ENCODE measurements at places on chromosomes 11 and 22.

DNA sequence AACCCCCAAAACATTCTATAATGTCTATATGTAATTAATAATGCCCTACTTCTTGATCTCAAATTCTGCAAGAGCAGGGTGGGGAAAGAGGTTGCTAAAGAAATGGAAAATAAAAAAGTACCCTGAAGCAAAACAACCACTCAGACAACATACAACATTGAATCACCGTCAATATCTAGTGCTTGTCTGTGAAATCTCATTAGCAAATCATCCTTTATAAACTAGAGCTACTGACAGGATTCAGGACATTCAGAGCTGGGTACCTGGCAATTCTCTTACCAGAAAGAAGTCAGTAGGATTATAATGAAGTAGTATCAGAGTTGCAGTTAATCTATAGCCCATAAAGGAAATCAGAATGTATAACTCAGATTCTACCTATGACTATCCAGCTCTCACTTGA, 143.2 kb downstream of the CADM1 start:
- no peak for DNase-seq

DNA sequence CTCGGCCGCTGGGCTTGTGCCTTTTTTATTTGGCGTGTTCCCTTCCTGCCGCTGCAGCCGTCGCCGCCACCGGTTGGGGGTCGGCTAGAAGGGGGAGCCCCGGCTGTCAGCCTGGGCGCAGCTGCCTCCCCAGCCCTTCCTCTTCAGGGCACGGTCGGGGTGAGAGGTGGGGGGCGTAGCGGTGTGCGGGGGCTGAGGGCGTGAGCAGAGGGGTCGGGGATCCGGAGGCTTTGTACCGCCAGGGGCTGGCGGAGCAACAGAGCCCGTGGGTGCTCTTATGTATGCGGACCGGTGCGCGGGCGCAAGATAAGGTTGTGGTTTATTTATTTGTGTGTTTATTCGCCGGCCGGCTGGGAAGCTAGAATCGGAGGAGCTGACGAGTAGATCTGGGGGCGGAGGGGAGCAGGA, 477 bp downstream of the ZBTB16 start:
- DNase-seq, result no peak

- no peak for DNase-seq
These were observed 275.8 kb upstream of the SESN3 start for GRCh38 chr11:95506777-95507176.

GRCh38 chr11:118435290-118435892, 901 bp upstream of the KMT2A start:
- peak; percentile 72 for DNase-seq

- no peak for DNase-seq
These were observed 465.5 kb downstream of the INSC start for GRCh38 chr11:15580056-15580774.

GRCh38 chr22:37079158-37079557, 27.6 kb downstream of the KCTD17 start:
- DNase-seq, result no peak

DNA sequence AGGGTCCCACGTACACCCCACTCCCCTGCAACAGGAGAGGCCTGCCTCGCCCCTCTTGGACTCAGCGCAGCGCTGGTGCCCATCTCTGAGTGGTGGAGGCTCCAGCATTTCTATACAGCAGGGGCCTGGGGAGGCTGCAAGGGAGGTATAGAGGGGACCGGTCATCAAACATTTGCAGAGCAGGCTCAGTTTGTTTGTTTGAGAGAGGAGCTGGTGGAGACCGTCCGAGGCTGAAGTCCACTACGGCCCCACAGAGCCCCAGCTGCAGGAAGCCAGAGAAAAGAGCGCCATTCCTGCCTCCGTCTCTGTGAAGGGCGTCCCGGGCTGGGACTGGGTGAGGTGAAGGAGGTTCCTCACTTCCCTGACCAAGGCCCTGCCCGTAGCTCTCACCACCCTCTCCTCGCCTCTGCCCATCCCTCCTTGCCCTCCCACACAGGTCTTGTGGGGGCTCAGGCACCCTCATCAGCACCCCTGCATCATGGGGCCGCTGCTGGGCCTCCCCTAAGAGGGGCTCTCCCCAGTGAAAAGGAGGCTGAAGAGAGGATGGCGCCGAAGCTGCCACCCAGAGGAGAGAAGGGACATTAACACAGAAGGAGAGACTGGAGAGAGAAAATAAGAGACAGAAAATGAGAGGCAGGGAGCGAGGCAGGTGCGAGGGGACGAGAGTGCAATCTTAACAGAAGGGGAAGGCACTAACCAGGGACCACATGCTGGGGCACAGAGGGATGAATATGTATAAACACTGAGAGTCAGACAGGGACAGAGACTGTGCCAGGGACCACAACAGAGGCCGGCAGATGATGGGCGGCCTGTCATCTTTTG, 24.5 kb downstream of the RPUSD4 start:
- no peak for DNase-seq

GRCh38 chr11:11567936-11568650, 53.7 kb downstream of the GALNT18 start:
- no peak for DNase-seq

DNA sequence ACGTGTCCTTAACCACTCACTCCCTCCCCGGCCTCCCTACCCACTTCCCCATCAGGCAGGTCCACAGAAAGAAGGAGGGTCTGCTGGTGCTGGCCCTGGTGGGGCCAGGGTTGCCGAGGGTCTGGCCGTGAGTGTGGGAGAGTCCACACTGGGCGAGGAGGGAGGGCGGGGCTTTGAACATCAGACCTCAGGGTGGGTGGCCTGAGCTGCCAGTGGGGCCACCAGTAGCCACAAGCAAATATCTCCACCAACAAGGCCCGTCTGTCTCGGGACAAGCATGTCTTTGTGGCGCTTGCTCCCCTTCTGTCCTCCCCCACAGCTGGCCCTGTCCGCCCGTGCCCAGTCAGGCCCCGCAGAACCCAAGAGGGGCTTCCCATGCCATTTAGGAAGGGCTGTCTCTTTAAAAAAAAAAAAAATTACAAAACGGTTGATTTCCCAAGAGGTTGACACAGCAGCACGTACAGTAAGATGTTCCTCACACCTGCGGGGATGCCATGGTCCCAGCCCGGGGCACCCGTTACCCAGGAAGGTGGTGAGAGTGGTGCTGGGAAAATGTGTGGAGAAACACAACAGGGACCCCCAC, 17.7 kb upstream of the TALDO1 start:
- DNase-seq, result peak; percentile 64

DNA sequence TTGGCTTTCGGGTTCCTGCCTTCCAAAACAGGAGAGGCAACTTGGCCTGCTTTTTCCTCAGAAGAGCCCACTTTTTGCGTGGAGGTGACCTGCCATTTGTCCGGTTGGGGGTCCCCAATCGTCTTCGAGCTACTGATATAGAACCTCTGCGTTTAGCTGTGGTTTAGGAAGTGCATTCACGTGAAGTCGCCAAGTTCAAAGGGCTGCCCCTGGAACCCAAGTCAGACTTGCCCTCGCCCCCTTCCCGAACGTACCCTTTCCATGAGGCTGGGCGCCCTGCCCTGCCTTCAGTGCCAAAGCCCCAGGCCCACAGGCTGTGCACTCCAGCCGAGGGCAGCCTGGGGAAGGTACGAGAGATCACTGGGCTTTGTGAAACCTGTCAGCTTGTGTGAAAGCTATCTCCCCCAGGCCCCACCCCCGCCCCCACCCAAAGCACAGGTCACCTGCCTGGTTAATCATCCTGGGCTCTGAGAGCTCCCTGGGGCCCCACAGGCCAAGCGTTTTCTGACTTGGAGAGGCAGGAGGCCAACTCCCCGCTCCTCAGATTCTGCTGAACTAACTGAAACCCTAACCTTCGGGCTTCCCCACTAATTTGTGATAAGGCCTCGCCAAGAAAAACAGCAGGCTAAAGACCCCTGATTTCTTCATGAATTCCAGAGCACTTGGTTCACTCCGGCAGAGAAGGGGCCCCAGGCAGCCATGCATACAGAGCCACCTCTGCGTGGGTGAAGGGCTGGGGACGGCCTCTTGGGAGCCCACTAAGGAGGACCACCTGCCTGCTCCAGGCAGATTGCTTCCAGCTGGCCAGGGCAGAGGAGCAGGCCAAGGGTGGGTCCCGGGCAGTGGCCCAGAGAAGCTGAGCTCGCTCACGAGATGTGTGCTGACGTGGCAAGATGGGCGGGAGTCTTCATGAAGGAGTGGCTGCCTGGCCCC, 25.8 kb upstream of the KCNQ1OT1 start:
- DNase-seq, result no peak

GRCh38 chr11:106723071-106723470, 295.2 kb downstream of the GUCY1A2 start:
- no peak for DNase-seq

DNA sequence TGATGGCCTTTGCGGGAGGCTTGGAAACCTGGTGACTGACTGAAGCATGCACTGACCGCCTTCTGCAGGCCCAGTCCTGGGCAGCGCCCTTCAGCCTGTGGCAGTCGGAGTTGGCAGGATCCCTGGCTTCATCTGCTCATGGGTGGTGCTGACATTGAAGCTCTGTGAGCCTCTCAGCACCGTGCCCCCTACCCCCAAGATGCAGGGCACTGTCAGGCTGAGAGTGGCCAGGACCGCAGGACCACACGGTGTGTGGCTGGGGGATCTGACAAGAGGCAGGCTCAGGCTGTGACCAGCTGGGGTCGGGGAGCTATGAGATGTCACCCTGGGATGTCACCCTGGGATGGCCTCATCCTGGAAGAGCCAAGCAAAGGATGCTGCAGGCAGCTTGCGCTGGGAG, 32.7 kb downstream of the TBC1D22A start:
- no peak for DNase-seq

DNA sequence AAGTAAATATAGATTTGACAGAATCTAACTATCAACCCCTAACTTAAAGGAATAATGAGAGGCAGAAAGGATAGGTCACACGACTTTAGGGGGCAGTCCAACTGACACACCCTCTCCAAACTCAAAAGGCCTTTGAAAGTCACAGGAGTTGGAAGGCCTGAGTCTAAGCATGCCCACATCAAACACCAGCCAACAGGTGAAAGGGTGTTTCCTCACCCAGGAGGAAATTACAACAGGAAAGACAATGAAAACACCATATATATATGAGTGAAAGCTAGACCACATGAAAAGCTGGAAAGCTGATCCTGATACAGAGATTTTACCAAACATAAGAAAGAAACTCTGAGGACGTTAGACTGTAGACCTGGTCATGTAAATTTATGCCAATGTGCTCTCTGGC, 10.5 kb upstream of the DEPDC7 start:
- no peak for DNase-seq

GRCh38 chr11:76588455-76589325, 81.9 kb downstream of the LRRC32 start:
- peak; percentile 84 for DNase-seq

- DNase-seq, result no peak
These were observed 653 bp downstream of the NAGA start for GRCh38 chr22:42069801-42070516.

DNA sequence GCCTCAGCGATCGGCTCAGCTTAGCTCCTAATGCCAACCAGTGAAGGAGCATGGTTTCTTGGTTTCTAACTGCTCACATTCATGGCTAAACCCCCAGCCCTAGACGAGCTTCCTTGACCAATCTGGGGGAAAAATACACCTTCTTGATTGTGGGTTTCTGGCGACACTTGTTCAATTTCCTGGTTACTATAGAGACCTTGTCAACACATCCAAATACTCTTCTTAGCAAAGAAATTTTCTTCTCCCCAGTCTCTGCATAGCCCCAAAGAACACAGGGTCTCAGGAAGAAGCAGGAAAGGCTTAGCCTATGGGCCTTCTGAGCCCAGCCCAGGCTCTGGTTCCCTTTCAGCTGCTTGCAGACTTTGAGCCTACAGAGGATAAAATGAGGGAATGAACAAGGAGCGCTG, 88.5 kb upstream of the SYT13 start:
- DNase-seq, result no peak

- DNase-seq, result no peak
These were observed 82.3 kb downstream of the PDE2A start for GRCh38 chr11:72591785-72592502.

DNA sequence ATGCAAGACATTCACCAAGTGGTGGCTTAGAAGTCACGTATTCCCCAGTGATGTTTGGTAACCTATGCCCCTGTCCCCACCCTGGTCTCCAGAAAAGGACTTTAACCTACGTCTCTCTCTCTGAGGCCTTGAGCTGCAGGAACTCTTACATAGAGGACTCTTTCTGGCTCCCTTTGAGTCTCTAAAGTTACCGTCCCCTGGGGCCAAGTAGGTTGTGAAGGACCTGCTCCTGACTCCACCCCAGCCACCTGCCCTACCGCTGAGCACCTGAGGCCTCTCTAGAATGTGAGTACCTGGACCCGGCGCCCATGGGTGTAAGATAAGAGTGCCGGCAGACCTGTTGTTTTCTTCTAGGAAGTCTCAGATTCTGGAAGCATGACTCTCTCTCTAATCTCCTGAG, 95.4 kb downstream of the TIMP3 start:
- no peak for DNase-seq

DNA sequence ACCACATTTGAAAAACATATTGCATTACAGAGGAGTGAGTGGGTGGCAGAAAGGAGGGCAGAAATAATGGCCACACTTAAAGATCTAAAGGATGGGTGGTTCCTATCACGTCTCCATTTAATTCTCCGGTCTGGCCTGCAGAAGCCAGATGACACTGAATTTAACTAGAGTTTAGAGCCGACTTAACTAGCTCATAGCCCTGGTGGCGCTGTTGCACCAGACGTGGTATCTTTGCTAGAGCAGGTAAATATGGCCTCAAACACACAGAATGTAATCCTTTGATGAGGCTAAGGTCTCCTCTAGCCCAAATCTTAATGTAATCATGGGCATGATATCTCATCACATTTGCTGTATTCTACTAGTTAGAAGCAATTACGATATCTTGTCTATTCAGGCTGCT, 51.5 kb upstream of the GAL start:
- no peak for DNase-seq

DNA sequence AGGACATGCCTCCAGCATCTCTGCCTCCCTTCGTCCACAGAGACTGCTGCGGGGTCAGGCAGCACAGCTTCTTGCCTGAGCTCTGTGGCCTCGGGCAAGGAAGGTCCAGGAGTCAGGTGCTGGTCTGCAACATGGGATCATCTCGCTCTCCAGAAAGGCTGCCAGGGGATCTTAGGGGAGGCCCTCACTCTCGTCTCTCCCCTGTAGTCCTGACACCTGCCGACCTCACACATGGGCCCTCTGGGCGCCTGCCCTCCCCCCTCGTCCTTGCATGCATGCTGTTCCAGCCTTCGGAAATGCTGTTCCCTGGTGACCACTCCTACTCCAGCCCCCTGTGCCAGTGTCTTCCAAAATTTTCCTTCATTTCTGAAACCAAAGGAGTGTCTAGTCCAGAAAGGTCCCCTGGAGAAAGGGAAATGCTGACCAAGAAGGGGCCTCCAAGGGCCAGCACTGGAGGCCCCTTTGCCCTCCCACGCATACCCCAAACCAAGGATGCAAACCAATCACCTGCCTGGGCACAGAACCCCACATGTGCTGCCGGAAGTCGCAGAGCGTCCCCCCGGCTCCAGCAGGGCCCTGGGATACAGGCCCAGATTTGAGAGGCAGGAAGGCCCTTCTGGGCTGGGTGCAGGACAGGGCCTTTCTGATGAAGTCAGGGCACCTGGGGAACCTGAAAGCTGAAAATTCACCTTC, 41.0 kb downstream of the IGF2 start:
- no peak for DNase-seq

DNA sequence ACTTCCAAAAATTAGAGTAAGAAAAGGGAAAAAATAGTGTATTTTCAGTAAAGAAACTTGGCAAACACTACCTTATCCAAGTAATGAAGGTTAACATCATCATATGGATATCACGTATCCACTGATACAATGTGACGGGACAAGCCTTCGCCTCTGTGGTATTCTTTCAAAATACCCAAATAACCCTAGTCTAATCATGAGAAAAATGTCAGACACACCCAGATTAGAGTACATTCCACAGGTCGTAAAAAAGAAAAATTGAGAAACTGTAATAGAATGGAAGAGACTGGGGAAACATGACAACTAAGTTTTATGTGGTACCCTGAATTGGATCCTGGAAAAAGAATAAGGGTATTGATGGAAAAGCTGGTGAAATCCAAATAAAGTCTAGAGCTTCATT, 48.9 kb downstream of the NARS2 start:
- DNase-seq, result no peak
